ENCODE measurements at places on chromosomes 6 and 20.

DNA sequence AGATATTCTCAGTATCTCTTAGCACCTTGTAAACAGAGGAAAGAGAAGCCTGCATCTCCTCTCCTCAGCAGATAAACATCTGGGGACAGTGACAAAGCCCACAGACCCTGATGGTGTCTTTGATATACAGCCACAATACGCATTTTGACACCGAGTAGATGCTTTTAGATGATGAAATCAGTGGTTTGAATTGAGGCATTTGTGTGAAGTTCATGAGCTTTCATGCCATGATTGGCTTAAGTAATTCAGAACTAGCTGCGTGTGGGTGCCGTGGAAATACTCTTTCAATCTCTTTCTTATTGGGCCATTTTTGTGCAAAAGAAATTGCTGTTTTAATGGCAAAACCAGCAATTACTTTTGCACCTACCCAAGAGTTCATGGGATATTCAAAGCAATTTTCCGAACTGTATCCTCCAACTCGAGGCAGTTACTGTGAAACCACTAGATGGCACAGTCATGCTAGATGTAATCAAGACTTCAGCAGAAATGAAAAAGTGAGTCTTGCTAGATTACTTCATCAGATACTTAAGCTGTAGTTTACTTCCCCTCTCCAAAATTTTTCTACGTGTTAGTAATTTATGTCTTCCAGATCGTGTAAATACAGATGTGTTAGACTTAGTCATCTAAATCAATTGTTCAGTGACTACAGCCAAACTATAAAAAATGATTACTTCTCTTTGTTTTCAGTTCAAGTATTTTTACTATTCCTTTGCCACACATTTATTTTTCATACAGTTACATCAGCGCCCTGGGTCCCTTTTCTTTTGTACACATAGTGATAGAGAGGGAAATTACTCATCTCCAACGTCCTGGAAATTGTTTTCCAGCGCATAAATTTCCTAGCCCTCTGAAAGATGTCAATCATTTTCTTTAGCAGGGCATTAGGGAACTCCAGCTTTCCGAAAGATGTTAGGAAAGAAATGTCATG is 49.4 kb downstream of the IYD start:
- DNase-seq, result no peak

- DNase-seq, result no peak
Observed at GRCh38 chr6:44080561-44081521, 46.4 kb downstream of the MRPL14 start.

GRCh38 chr6:107642095-107642860 is 152.4 kb downstream of the SOBP start:
- DNase-seq, result no peak

DNA sequence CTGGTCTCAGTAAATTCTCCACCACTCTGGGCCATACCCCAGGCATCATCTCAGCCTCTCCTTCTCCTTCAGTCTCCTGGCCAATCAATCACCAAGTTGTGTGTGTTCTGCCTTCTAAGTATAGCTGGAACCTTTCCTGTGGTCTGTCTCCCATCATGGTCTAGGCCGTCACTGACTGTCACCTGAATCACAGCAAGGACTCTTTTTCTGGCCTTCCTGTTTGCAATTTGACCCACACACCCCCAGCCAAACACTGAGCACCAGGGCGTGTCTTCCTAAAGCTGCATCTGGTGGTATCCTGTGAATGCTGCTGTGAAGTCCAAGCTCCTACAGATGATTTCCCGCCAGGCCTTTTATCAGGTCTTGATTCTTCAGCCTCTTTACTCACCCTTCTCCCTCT is 52.6 kb upstream of the PRELID3B start:
- no peak for DNase-seq

DNA sequence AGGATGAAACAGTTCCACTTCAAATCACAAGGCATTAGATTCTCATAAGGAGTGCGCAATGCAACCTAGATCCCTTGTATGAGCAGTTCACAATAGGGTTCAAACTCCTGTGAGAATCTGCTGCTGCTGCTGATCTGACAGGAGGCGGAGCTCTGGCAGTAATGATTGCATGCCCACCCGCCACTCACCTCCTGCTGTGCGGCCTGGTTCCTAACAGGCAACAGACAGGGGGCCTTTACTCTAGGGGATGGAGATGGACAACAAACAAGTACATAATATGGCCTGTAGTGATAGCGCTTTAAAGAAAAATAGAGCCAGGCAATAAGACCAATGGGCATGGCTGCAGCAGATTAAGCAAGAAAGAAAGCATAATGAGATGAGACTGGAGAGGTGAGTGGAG is 2.7 kb upstream of the TBC1D22B start:
- no peak for DNase-seq

DNA sequence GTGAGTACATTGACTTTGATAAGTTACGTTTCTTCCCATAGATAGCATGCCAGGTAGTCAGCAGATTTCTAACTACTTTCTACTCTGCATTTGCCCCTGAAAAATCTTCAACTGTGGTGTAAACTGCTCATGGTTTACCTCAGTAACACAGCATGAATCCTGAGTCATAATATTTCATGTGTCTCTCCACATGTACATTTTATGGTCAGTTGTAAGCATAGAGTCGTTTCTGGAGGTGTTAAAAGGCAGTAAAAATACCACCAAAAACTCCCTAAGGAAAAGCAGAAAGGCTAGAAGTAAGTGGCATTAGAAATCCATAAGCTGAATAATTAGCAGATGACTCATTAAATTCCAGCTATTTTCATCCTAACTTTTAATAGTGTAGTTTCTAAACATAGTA is 4.1 kb upstream of the GPR63 start:
- DNase-seq, result no peak

DNA sequence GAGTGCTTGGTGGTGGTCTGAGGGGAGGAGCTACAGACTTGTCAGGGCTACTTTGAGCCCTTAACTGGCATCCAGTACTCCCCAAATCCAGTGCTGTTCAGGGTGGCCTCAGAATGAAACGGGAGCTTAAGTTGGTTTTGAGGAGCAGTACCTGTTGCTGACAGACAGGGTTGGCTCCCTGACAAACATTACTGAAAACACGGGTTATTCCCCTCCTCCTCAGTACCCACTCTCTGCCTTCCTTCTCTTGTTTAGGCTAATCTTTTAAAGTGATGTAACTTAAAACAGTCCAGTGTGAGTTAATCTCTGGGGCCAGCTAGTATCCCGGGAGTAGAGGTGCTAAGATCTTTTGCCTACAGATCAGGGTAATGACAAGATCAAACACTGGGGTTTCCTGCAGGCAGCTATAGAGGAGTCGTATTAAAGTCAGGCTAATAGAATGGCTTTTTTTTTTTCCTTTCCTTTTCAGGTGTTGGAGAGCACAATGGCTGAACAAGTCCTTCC is 3.7 kb downstream of the TNFAIP3 start:
- DNase-seq, result no peak
